ENCODE measurements at places on chromosomes 4 and X. TPM values are rescaled to one million over a fixed set of nuclear protein-coding genes. Genes with fewer than 3 reads are reported as not detected.

BMPR1B gene
- total RNA-seq = not detected

XAGE1B gene
- total RNA-seq = not detected

- DNase-seq = no peak
Observed at GRCh38 chr4:88731381-88731780, 33.8 kb upstream of the NAP1L5 start.

DNA sequence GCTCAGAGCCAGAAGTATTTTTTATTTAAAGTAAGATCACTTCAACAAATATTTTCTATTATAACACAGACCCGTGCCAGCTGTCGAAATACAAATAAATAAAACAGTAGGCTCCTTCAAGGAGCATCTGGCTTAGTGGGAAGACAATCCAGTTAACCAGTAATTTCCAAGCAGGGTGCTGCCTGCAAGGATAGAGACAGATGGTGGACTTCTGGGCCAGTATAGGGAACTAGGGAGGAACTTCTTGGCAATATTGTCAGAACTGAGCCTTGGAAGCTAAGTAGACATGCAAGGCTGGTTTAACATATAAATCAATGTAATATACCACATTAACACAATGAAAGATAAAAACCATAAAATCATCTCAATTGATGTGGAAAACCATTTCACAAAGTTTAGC, 17.0 kb upstream of the MTMR1 start:
- DNase-seq = no peak

GRCh38 chr4:7648544-7649395, 214.0 kb upstream of the PSAPL1 start:
- no peak for DNase-seq

DNA sequence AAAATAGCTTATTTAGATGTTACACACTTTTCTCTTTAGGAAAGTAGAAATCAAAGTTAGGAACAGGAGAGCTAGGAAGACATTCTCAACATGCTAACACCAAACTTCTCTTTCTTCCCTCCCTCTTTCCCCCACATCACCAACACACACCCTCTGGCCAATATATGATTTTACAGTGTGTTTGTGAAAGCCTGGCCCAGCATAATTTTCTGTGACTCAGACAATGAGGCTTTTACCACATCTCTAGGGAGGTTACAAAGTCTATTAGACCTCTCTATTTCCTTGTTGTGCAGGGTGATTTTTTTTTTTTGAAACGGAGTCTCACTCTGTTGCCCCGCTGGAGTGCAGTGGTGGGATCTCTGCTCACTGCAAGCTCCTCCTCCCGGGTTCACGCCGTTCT, 189.9 kb downstream of the AASDH start:
- no peak for DNase-seq
